Endodermal cell (in vitro differentiated cells): ENCODE measurements at places on chromosomes 16 and 17.
A peak's percentile ranks its signal among the peaks of the same experiment; 100 is the strongest.

- no peak for DNase-seq
Observed at GRCh38 chr16:50195756-50196155, 42.6 kb downstream of the TENT4B start.

- DNase-seq = peak; percentile 42
Observed at GRCh38 chr17:2948721-2949468, 114.5 kb downstream of the OR1D5 start.

DNA sequence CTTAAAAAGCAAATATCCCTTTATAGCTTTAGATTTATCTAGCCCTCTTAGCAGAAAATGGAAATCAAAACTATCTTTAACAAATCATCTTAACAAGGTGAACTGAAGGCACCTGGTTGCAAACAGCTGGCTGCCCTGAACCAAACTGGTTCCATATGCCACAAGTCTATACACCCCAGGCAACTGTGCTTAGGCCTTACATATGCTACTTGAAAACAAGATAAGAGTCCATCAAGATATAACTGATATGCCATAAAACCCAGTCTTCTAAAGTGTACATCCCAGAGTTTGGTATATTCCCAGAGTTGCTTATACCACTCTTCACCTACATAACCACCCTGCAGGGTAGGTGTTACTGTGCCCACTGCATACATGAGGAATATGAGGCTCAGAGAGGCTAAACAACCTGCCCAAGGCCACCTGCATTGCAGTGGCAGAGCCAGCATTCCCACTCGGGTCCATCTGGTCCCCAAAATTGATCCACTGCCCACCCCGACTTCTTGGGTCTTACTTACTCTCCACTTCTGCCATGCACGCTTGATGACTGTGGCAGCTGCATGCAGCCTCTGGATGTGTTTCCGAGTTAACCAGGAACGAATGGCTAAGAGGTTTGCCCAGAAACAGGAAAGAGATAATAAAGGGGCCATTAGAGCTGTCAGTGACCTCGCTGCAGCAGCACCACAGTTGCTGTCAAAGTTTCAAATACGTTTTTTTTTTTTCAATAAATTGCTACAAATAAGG lies 12.2 kb downstream of the ZNHIT3 start:
- peak; percentile 41 for DNase-seq

DNA sequence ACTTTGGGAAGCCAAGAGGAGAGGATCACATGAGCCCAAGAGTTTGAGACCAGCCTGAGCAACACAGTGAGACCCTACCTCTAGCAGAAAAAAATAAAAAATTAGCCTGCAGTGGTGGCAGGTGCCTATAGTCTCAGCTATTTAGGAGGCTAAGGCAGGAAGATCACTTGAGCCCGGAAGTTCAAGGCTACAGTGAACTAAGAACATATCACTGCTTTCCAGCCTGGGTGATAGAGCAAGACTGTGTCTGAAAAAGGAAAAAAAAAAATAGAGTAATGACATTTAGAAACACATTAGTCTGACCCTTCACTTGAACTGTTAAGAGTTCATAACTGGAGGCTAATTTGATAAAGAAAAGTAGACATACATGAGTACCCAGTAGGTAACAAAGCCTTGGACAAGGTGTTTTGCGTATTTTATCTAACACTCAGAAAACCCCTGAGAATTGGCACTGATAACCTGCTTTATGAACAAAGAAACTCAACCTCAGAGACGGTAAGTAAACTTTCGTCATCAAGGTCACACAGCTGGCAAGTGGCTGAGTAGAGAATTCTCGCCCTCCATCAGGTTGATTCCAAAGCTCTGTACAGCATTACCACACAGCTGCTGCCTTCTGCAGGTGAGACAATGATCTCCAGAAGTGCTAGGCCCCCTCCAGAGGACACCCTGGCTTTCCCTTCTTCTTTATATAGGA lies 101.1 kb downstream of the SMG6 start:
- DNase-seq = no peak

GRCh38 chr16:57601801-57602478 lies 26.5 kb upstream of the ADGRG1 start:
- DNase-seq = peak; percentile 24

- peak; percentile 83 for DNase-seq
Observed at GRCh38 chr17:78151514-78152008, 5.4 kb downstream of the C17orf99 start.
